Naive thymus-derived CD8-positive, alpha-beta T cell (primary cell): ENCODE measurements at places on chromosomes 2 and 18. TPM values are rescaled to one million over a fixed set of nuclear protein-coding genes. Genes with fewer than 3 reads are reported as not detected.

CDH20 gene
- 0.60 TPM for total RNA-seq

RBM44 gene
- 0.91 TPM for total RNA-seq

ZFAND2B gene
- 81.9 TPM for total RNA-seq

NABP1 gene
- 38.8 TPM for total RNA-seq

LRRC30 gene
- total RNA-seq = not detected

RASGRP3 gene
- 3.7 TPM for total RNA-seq

ASXL2 gene
- 56.6 TPM for total RNA-seq

TTR gene
- total RNA-seq = not detected

GPR45 gene
- total RNA-seq = not detected
